CD4-positive, alpha-beta T cell (primary cell): ENCODE measurements at places on chromosomes 12 and 14.

GRCh38 chr14:75969891-75970290 lies 11.9 kb downstream of the TGFB3 start:
- DNase-seq: no peak

- no peak for DNase-seq
Measured at GRCh38 chr12:101019667-101020066, 190.4 kb downstream of the SLC5A8 start.

DNA sequence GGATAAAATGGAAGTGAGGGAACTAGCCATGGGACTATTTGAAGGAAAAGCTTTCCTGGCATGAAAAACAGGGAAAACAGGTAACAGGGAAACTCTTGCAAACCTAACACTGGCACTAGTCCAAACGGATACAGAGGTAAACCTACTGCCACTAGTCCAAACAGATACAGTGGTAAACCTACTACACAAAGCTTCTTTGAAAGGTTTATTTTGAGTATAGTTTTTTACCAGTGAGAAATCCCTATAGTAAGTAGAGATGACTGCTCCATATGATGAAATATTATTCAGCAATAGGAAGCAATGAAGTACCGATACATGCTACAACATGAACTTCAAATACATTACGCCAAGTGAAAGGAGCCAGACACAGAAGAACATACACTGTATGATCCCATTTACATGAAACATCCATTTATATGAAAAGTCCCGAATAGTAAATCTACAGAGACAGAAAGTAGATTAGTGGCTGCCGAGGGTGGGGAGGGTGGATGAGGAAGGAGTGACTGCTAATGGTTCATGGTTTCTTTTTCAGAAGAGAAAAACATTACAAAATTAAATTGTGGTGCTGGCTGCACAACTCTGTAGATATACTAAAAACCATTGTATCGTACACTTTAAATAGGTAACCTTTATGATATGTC lies 25.5 kb downstream of the SPTLC2 start:
- no peak for DNase-seq

DNA sequence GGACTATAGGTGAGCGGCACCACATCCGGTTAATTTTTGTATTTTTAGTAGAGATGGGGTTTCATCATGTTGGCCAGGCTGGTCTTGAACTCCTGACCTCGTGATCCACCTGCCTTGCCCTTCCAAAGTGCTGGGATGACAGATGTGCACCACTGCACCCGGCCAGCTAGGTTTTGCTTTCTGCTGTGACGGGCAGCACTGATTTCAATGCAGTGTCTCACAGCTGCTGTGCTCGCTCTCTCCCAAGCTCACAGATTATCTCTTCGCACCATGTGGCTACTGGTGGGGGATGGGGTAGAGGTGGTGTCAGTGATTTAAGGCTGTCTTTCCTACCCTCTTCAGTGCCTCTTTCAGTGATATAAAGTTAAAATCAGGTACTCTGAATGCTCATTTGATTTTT lies 909.1 kb downstream of the TRHDE start:
- no peak for DNase-seq

GRCh38 chr14:99356031-99356608 lies 84.1 kb upstream of the BCL11B start:
- DNase-seq: no peak

- DNase-seq: no peak
Measured at GRCh38 chr12:44002607-44003006, 166.7 kb downstream of the TMEM117 start.

- no peak for DNase-seq
Measured at GRCh38 chr14:69181491-69181890, 9.8 kb upstream of the EXD2 start.

- DNase-seq: no peak
Measured at GRCh38 chr12:22480016-22480415, 64.3 kb downstream of the C2CD5 start.

DNA sequence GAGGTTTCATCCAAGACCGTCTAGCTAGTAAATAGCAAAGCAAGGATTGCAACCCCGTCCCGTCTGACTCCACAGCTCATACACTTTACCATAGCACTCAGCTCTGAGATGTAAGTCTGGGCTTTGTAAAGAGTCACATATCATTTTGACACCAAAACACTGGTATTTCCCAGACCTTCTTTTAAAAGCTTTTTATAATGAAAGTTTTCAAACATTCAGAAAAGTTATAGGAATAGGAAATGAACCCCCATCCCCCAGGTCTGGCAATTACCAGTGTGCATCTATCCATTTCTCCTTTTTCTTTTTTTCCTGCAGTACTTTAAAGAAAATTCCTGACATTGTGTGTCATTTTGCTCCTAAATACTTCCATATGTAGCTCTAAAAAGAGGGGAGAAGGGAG lies 183.6 kb upstream of the CCND2 start:
- no peak for DNase-seq

- no peak for DNase-seq
Measured at GRCh38 chr12:93676408-93677194, 574 bp upstream of the CRADD start.

GRCh38 chr12:3238196-3238595 lies 161.0 kb downstream of the TSPAN9 start:
- DNase-seq: no peak

- DNase-seq: no peak
Measured at GRCh38 chr12:74319886-74320285, 217.7 kb upstream of the ATXN7L3B start.

DNA sequence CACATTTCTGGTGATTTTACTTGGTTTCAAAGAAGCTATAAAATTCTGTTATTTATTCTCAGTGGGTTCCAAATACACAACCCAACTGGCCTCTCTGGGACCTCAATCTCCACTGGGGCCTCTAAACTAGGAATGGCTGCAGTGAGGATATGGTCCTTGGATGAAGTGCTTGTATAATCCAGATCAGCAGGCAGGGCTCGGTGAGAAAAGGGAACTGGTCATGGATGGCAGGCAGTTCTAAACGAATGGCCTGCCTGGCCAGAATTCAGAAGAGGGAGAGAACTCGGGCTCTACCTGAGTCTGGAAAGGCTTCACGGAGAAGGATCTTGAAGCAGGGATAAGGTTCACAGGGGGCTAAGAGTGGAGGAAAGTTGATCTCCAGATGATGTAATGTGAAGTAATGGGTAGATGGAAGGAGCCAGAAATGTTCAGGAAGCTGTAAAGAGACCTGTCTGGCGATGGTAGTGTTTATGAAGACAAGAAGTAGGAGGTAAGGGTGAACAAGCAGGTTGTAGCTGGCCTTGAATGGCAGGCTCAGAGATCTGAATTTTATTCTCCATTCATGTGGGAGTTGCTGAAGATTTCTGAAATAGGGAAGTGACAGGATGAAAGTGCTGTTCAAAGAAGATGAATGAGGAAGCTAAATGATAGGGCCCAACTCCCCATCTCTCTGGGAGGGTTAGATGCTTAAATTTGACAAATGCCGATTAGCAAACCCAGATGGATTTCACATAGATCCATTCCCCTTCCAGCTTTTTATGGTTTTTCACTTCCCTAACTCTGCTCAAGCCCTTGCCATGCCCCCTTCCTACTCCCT lies 31.5 kb upstream of the ANO6 start:
- DNase-seq: no peak

GRCh38 chr12:112463478-112463877 lies 44.7 kb downstream of the PTPN11 start:
- DNase-seq: no peak

DNA sequence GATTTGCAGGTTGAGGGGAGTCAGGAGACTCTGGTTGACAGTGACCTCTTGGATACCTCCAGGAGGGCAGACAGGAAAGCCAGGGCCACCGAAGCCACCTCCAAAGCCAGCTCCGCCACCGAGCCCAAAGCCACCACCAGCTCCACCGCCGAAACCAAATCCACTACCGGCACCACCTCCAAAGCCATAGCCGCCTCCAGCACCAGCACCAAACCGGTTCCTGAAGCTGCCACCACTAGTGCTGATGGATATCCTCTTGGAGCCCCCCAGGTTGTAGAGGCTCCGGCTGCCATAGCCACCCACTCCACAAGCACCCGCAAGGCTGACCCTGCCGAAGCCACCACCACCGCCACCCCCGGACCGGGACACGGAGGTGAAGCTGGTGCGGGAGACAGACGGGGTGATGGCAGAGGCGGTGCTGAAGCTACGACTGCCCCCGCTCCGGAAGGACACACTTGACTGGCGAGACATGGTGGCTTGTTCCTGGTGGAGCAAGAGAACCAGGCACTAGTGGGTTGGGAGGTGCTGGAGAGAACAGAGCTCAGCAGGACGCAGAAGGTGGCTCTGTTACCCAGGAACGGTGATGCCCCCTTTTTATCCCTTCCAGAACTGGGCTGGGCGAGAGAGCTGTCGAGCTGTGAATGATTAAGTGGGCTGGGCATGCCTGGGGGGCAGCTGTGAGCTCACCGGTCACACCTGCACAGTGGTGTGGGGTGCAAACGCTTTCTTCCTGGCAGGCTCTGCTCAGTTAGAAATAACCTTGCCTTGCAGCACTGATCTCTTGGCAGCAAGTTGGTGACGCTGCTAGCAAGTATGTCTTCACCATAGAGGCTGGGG lies at the start of gene KRT5:
Gene KRT5, minus strand, starts transcription at position 569 of the 837 bp plus-strand sequence. Its CDS starts 98 bp downstream, at position 471.
- no peak for DNase-seq

- DNase-seq: no peak
Measured at GRCh38 chr12:66190519-66191370, 1.7 kb downstream of the IRAK3 start.

DNA sequence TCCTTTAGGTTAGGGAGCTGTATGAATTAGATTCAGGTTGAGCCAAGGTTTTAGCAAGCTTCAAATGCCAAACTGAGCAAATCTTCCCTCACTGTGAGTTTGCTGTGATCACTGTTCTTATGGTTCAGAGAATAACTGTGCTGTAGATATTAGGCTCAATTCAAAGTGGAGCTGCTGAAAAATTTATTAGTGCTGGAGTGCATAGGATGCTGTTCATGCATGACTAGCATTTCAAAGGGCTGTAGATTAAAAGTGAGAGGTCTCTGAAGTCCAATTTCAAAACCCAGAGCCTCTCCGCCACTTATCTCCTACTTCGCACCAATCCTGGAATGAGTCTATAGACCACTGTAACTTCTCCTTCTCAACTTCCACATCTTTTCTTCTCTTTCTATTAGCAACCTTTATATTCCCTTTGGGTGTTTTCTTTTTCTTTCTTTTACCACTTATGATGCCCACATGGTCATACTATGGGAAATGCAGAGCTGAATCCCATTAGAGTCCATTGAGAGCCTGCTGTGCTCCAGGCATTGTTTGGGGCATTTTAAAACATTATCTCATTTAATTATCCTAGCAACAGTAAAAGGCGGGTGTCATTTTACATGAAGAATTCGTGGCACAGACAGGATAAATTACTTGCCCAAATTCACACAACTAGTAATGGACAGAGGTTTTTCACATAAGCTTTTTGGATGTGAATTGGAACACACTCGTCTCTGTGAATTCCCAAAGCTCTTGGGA lies 77.5 kb upstream of the EEA1 start:
- no peak for DNase-seq

DNA sequence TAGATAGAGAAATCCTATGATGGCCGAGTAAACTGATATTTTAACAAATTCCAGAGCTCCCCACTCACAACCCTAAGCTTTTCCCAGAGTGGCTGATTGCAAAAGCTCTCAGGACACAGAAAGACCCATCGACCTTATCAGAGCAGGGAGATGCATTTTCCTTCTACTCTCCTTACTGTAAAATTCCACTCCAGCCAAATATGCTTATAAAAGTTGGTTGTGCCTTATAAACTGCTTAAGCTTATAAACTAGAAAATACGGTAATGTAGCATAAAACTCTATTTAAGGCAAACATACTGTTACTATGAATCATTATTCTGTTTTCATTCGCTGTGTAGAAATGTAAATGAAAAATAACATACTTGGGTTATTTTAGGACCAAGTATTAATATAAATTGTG lies 41.6 kb upstream of the TRHDE start:
- no peak for DNase-seq

- no peak for DNase-seq
Measured at GRCh38 chr12:52147964-52148463, 43.8 kb downstream of the KRT80 start.

GRCh38 chr12:5185435-5186069 lies 141.9 kb downstream of the KCNA5 start:
- no peak for DNase-seq

- no peak for DNase-seq
Measured at GRCh38 chr12:97756066-97756666, 293.6 kb downstream of the RMST start.

- DNase-seq: no peak
Measured at GRCh38 chr12:19035536-19035935, 94.0 kb upstream of the PLEKHA5 start.

DNA sequence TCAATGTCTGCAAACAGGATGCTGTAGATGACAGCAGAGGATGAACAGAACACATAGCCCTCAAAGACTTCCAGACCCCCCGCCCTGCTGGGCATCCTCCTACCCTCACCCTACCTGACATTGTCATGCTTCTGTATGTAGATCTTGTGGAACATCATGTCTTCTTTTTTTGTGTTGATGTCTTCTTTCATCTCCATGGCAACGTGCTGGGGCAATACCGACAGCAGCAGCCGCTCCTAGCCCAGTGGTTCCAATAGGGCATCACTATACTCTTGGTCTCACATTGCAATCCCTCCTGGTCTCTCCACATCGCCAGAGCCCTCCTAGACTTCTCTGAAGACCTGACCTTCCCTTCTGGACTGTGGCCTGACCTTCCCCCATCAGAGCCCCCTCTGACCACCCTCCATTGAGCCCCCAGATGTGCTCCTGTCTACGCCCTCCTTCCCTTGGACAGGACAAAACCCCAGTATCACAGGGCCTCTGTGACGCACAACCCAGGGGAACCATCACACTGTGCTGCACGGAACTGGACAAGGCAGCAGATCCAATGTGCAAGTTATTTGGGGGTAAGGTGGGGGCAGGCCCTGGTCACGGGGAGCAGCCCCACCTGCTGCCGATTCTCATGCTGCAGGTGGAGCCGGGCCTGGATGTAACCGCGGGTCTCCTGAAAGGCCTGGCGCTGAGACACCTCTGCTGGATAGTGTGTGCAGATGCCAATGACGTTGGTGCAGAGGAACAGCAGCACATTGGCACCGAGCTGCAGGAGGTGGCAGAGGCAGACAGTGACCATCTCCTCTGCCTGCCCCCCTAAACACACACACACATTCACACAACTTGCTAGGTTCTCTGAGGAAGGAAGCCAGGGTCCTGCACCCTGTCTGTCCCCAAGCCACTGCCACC lies 11.1 kb downstream of the ADCY6 start:
- no peak for DNase-seq

DNA sequence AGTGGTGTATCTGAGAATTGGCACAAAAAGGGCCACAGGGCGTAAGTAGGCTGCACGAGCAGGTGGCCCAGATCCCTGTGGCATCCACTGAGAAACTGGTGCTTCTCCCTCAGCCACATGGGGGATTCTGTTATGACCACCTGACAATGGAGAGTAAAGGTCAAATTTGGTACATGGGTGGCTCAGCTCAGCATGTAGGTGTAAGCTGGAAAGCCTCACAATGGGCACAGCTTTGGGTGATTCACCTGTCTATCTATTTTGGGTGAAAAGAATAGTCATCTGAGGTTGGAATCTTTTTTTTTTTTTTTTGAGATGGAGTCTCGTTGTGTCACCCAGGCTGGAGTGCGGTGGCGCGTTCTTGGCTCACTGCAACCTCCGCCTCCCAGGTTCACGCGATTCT lies 163.4 kb upstream of the TMEM260 start:
- DNase-seq: no peak

- no peak for DNase-seq
Measured at GRCh38 chr14:76781648-76782051, 20.4 kb downstream of the VASH1 start.
